Activated T-helper 17 cell treated with anti-CD3 and anti-CD28 coated beads, Interleukin-2, amount 50 U/mL, for 72 hours (primary cell): ENCODE measurements at places on chromosomes 13 and 19.
A peak's percentile ranks its signal among the peaks of the same experiment; 100 is the strongest.

- peaks cover 4% of the 10 kb centered on the region for H3K27me3 ChIP-seq
- H3K4me3 ChIP-seq: no peak overlapping the region
- H3K4me1 ChIP-seq: no peaks in the 10 kb centered on the region
- no peak for ATAC-seq
- no peak overlapping the region for H3K27ac ChIP-seq
- H3K36me3 ChIP-seq: no peaks in the 10 kb centered on the region
These were observed 193.6 kb downstream of the IRS2 start for GRCh38 chr13:109592770-109593169.

DNA sequence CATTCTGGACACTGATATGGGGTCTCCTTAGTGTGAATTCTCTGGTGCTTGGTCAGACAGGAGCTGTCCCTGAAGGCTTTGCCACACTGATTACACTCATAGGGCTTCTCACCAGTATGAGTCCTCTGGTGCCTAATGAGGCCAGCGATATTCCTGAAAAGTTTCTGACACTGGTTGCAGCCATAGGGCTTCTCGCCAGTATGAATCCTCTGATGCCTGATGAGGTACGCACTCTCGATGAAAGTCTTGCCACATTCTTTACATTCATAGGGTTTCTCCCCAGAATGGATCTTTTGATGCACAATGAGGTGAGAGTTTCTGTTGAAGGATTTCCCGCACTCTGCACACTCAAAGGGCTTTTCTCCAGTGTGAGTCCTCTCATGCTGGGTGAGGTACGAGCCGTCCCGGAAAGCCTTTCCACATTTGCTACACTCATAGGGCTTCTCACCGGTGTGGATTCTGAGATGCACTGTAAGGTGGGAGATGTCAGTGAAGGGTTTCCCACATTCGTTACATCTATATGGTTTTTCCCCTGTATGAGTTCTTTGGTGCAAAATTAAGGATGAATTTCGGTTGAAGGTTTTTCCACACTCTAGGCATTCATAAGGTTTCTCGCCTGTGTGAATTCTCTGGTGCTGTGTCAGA is 22.4 kb downstream of the ZNF329 start:
- no peak for ATAC-seq
- no peaks in the 10 kb centered on the region for H3K4me1 ChIP-seq
- no peak overlapping the region for H3K4me3 ChIP-seq
- H3K27me3 ChIP-seq: no peaks in the 10 kb centered on the region

DNA sequence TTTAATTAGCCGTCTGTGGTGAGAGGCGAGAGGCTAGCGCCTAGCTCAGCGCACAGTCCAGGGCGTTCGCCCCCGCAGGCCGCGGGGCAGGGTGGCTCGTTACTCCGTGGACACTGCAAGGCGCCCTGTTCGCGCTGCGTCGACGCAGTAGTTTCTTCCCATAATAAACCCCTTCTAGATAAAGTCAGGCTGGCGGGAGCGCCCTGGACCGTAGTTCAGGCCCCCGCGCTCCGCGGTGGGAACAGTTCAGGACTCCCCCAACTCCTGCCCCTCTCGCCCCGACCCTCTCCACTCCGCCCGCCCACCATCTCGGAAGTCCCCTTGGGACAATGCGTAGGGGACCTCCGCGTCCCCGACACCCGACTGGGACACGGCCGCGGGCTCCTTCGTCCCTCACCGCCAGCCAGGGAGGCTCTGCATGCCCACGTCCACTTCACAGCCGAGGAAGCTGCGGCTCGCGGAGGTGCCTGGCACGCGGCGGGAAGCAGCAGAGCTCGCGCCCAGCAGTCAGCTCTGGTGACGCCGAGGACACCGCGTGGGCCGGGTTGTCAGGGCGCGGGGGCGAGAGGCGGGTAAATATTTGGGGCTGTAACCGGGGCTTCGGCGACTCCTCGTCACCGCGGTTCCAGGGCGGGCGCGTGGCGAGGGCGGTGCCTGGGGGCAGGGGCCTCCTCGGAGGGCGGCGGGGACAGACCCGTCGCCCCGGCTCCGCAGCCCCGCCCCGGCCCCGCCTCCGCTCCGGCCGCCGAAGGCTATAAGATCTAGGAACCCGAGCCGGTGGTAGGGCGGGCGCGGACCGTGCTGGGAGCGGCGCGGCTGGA is at the start of gene RGCC:
TSS of gene RGCC (plus strand) at position 783 of the 821 bp plus-strand sequence. CDS start 158 bp downstream, outside the sequence.
- peaks cover 32% of the 10 kb centered on the region for H3K4me1 ChIP-seq
- peak within 1 kb of the TSS; percentile 95 for H3K27ac ChIP-seq
- H3K4me3 ChIP-seq: peak within 1 kb of the TSS; percentile 97
- H3K27me3 ChIP-seq: no peaks in the 10 kb centered on the region
- H3K36me3 ChIP-seq: peaks cover 41% of the 10 kb centered on the region
- ATAC-seq: peak; percentile 77

GRCh38 chr19:46766569-46767317 is 20.5 kb upstream of the STRN4 start:
- ATAC-seq: peak; percentile 88
- no peak overlapping the region for H3K27ac ChIP-seq
- no peaks in the 10 kb centered on the region for H3K27me3 ChIP-seq
- no peak overlapping the region for H3K4me3 ChIP-seq
- H3K4me1 ChIP-seq: peaks cover 6% of the 10 kb centered on the region

DNA sequence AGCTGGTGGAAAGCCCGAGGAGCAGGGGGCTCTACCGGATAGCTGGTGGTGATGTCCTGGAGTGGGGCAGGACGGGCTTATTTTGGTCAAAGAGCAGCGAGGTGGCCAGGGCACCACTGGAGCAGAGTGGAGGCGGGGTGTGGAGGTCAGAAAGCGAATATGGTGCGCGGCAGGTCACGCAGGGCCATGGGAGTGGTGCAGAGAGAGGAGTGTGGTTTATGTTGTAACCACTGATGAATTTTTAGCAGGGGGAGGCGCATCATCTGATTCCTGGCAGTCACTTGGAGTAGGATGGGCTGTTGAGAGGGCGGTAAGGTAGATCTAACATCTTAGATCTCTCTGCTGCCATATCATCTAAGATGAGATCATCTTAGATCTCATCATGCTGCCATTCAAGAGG is 1.4 kb upstream of the ZNF414 start:
- no peaks in the 10 kb centered on the region for H3K27me3 ChIP-seq
- peaks cover 27% of the 10 kb centered on the region for H3K4me1 ChIP-seq
- H3K27ac ChIP-seq: peak overlapping the region; percentile 98
- ATAC-seq: peak; percentile 44

DNA sequence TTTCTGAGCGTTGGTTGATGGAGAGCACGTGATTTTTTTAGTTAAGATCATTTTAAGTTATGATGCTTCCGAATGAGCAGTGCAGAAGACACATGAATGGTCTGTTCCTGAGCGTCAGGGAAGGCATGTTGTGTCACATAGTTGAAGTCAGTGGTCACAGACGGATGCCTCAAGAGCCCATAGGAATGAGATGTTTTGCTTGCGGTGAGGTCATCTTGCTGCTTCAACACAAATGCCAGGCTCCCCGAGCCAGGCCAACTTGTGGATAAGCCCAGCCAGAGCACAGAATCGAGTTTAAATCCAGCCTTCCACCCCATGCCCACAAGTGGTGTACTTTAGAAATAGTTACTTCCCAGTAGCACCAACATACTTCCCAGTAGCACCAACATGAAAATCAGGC is 5.4 kb downstream of the UPF3A start:
- peaks cover 92% of the 10 kb centered on the region for H3K36me3 ChIP-seq
- ATAC-seq: no peak
- no peaks in the 10 kb centered on the region for H3K27me3 ChIP-seq
- H3K27ac ChIP-seq: peak overlapping the region; percentile 65

DNA sequence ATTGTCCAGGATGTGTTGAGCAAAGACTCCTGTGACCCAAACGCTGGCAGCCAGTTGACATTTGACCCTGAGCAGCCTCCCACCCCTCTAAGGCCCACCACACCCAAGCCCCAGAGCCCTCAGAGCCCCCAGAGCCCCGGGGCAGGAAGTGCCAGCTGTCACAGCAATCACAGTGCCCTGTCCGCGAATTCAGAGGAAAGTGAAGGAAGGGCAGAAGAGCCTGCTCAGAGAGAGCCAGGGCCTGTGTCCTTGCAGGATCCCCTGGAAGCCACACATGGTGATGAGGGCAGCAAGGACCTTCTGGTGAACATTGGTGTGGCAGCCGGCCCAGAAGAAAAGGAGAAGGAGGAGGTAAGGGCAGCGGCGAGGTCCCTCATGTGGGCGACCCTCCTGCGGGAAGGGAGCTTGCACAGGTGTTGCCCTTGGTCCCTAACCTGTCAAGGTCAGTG is 63.7 kb downstream of the SPATA13 start:
- no peak overlapping the region for H3K27ac ChIP-seq
- H3K4me3 ChIP-seq: peak overlapping the region; percentile 39
- no peaks in the 10 kb centered on the region for H3K36me3 ChIP-seq
- ATAC-seq: no peak
- no peaks in the 10 kb centered on the region for H3K27me3 ChIP-seq

DNA sequence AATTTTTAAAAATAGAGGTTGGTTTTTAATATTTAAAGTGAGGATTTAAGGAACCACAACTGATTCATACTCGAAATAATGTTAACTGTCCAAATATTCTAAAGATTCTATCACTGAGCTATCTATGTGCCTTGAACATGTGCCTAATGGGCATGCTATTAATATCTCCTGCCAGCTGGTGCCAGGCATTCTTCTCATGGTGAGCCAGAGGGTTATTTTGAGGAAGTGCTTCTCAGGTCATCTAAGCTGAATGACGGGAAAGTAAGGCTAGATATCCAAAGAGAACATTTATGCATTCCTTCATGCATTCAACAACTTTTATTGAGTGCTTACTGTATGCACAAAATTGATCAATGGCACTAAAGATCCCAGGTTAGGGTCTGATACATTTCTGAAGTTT is 138.2 kb downstream of the PIBF1 start:
- H3K4me1 ChIP-seq: no peaks in the 10 kb centered on the region
- H3K4me3 ChIP-seq: no peak overlapping the region
- H3K27ac ChIP-seq: no peak overlapping the region
- H3K36me3 ChIP-seq: peaks cover 89% of the 10 kb centered on the region
- no peaks in the 10 kb centered on the region for H3K27me3 ChIP-seq
- ATAC-seq: no peak

DNA sequence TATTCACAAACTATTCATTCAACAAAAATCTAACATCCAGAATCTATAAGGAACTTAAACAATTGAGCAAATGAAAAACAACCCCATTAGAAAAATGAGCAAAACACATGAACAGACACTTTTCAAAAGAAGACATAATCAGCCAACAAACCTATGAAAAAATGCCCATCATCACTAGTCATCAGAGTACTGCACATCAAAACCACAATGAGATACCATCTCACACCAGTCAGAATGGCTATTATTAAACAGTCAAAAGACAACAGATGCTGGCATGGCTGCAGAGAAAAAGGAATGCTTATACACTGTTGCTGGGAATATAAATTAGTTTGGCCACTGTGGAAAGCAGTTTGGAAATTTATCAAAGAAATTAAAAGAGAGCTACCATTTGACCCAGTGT is 487.6 kb downstream of the GPC6 start:
- H3K27me3 ChIP-seq: peaks cover 7% of the 10 kb centered on the region
- H3K4me1 ChIP-seq: no peaks in the 10 kb centered on the region
- no peak for ATAC-seq
- no peaks in the 10 kb centered on the region for H3K36me3 ChIP-seq
- H3K27ac ChIP-seq: no peak overlapping the region
- H3K4me3 ChIP-seq: no peak overlapping the region
